ENCODE measurements at places on chromosomes 5 and 9.
A peak's percentile ranks its signal among the peaks of the same experiment; 100 is the strongest.

DNA sequence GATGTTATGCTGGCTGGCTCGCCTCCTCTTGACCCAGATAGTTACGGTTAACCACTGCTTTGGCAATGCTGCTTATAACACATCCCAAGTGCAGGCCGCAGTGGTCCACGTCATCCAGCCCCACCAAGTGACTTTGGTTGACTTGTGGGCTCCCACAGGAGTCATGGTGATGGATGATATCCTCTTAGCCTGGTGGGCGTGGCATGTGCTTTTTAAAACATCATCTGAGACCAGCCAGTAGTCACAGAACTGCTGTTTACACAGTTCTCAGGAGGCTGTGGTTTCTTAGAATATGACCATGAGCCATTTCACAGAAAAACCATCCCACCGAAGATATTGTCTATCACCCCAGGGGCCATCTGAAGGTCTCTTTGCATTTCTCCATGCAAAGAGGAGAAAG lies 216.9 kb downstream of the SH3GL2 start:
- DNase-seq: no peak

GRCh38 chr5:151449839-151450238 lies 2.4 kb downstream of the SLC36A1 start:
- no peak for DNase-seq

- DNase-seq: no peak
These were observed 83.1 kb downstream of the FER start for GRCh38 chr5:108830705-108831276.

- DNase-seq: no peak
These were observed 482.6 kb downstream of the ZNF608 start for GRCh38 chr5:124263680-124264491.

- no peak for DNase-seq
These were observed 280.3 kb upstream of the WWC1 start for GRCh38 chr5:168011096-168011495.

GRCh38 chr5:125558466-125558865 lies 812.0 kb upstream of the ZNF608 start:
- no peak for DNase-seq

DNA sequence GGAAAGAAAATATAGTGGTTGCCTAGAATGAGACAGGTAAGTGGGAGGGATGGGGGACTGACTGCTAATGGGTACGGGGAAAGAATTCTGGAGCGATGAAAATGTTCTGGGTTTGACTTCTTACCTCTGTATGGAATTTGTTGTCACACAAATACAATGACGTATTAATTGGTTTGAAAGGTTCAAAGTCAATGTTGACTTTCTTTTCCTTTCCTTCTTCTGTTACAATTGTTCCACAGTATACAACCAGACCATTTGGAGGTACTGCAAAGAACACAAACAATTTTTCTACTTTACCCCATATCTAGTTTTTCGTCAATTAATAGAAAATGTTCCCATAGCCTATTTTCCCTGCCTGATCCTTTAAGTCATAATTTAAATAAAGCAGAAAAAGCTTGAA lies 25.6 kb downstream of the ETF1 start:
- no peak for DNase-seq

GRCh38 chr5:9537223-9538141 lies 8.4 kb downstream of the SEMA5A start:
- DNase-seq: no peak

DNA sequence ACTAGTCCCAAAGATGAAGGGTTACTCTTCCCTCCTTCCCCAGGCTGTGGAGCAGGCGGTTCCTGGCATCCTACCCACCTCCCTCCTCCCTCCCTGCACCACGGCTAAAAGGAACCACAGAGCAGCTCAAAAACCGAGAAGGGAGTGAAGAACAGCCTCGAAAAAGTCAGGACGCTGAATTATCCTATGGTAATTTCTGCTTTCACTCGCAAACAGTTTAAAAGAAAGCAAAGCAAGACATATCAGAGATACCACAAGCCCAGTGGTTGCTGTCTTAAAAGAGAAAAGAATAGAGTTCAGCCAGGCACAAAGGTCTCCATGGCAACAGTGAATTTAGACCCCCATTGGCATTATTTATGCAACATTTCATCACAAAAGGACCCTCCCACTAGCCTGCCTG lies 315.4 kb downstream of the CTNND2 start:
- DNase-seq: no peak

GRCh38 chr5:111224561-111225345 lies 569 bp downstream of the CAMK4 start:
- no peak for DNase-seq

- DNase-seq: no peak
These were observed 8.0 kb downstream of the UCK1 start for GRCh38 chr9:131523086-131523388.

DNA sequence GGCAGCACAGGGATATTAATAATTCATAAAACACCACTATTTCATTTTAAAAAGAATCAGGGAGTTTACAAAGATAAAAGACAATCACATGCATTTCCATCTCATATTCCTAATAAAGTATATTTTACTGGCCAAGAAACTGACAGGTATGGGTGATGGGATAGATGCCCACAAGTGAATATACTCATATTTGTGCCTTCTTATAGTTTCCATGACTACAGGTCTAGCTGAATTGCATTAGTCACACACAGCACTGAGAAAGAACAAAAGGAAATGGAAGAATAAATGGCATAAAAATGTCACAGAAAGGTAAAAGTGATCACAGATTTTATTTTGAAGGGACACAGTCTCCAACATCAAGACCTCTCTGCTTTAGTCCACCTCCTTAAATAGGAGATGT lies 193.5 kb downstream of the PLK2 start:
- DNase-seq: no peak

DNA sequence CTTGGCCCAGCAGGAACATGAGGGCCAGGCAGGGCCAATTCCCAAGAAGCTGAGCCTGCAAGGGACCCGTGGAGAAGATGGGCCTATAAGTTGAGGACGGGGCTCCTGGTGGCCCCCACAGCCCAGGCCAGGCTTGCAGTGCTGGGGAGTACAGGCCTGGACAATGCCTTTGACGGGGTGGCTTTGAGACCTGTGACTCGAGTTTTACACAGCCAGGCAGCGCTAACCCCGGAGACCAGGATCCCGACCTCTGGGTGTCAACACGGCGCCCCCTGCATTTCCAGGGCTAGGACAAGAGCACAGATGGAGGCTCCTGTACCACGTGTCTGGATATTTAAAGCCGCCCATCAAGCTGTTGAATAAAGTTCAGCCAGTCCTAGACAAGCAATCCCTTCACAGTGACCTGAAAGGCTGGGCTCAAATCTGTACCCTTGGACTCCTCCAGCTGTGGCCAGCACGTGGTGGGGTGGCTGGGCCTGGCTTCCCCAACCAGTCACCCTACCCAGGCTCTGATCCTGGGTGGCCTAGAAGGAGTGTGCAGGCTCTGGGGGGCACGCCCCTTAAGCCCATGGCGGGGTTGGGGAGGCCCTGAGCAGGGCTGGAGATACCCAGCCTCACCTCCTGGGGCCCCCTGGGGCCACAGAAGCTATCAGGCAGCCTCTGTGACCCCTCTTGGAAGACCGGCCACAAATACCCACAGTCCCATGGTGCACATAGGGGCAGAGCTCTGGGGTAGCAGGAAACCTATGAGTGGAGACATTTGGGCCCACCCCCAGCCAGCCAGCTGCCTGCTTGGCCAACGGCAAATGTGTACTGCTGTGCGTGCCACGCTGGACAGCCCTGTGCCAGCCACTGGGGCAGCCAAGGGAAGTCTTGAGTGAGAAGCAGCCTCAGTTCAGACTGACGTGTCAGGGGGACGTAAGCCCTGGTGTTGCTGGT lies 88.7 kb downstream of the NTNG2 start:
- no peak for DNase-seq

DNA sequence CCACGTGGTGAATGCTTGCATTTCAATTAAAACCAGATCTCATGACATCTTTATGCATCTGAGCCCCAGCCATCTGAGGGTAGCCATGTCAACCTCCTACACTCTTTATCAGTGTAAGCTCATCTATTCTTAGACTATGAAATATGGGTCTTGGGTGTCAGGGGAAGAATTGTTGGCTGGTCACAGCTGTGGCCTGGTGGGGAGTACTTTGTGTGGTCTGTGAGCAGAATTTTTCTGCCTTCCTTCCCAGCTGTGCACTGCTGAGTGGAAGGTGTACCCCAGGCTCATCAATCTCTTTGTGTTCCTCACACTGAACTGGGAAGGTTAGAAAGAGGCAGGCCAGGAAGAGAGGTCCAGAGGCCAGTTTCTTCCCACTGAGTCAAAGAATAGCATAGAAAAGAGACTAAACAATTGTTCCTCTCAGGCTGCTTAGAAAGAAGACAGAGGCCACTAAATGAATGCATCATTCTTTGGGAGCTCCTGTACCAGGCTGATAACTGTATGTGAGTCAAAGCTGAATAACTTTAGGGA lies 202.7 kb upstream of the RGMB start:
- peak; percentile 11 for DNase-seq

- DNase-seq: no peak
These were observed 182.5 kb downstream of the TMEM167A start for GRCh38 chr5:82894716-82895115.

DNA sequence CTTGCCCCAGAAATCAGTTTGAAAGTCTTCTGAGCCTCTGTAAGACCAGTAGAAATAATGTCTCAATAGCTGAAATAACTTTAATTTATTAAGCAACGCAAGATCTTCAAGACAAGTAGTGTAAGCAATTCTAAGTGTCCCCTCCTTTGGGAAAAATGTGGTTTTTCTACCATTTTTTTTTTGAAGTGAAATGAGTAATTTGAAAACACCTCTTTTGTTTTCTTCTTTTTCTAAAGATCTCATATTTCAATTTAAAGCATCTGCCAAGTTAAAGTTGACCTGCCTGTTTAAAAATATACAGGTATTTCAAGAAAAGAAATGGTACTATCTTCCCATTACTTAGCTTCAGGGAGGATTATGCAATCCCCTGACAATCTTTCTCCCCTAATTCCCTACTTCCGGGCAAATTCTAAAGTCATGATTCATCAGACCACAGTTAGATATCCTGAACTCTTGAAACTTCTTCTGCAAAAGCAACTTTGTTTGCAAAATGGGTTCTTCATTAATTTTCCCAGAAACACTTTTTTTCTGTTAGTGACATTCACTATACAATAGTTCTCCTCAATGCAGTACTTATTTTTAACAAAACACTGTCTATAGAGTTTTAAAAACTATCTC lies 7.8 kb upstream of the ANXA1 start:
- no peak for DNase-seq

- no peak for DNase-seq
These were observed 31.1 kb downstream of the MLLT3 start for GRCh38 chr9:20591223-20591622.

DNA sequence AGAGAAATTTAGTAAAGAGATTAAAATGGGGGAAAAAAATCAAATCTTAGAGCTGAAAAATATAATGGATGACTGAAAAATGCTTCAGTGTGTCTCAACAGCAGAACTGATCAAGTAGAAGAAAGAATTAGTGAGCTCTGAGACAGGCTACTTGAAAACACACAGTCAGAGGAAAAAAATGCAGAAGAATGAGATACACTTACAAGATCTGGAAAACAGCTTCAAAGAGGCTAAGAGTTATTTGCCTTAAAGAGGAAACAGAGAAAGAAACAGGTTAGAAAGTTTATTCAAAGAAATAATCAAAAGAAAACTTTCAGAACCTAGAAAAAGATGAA lies 70.5 kb upstream of the OR2K2 start:
- DNase-seq: no peak

- no peak for DNase-seq
These were observed 88.5 kb downstream of the MAST4 start for GRCh38 chr5:66684663-66685062.

DNA sequence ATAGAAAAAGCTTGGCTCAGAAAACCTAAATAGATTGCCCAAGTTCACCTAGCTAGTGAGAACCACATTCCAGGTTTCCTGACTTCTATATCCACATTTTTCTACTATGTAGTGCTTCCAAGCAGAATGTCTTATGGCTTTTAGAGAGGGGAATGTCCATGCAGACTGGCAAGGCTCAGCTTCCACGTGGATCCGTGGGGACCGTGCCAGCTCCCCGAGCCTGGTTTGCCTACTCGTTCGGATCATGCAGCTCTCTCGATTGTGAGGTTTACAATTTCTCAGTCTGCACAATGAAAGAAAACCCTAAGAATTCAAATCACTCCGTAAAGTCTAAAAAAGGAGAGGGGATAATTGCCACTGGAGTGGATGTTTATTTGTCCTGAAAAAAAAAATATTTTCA lies 256.5 kb upstream of the NR4A3 start:
- DNase-seq: no peak

DNA sequence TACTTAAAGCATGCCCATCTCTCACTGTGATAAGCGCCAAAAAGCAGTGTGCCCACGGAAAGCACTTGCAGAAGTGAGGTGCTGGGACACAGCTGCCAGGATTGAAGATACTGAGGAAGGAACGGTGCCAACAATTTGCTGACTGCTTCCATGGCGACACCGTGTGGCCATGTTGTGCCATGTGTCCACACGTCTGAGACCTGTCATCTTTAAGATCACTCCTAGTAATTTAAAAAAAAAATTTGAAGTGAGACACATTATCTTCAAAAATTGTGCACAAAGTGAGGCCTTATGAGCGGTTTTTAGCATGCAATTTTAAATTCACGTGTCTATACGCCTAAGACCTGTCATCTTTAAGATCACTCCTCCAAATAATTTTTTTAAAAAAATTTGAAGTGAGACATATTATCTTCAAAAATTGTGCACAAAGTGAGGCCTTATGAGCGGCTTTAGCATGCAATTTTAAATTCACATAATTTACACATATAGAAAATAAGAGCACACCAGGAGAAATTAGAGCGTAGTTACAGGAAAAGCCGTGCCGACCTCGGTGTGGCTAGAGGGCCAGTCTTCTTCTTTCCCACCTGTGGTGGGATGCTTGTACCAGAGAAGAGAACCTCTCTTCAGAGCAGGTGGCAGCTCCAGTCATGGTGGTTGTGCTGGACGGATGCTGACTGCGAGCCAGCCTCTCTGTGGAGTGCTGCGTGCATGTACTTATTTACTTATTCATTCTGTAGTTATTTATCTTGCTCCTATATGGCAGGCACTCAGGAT lies 21.4 kb upstream of the FLT4 start:
- no peak for DNase-seq

DNA sequence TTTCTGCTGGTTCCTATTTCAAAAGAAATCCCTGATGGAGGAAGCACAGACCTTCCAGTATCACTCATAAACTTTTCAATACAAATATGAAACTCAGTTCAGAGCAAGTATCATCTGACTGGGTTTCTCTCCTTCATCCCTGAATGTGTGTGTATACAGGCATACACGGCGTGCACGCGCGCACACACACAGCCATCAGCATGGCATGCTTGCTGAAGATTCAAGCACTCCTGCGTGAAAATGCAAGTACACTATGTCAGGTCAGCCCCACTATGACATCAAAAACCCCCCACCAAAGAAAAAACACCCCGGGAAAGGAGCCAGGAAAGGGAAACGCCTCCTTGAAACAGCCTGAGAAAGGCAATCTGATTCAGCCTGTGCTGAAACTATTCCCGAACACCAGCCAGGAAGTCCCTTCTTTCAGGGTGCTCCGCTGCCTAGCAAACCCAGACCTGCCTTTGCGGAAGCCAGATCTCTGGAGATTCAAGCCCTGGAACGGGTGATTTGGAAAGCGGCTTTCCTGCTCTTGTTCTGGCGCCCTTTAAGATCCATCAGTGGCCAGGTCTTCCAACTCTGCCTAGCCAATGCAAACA lies 831 bp downstream of the KLHL3 start:
- no peak for DNase-seq

All from BJ (cell line).